A673 (cell line): ENCODE measurements at places on chromosomes 1 and 21.

DNA sequence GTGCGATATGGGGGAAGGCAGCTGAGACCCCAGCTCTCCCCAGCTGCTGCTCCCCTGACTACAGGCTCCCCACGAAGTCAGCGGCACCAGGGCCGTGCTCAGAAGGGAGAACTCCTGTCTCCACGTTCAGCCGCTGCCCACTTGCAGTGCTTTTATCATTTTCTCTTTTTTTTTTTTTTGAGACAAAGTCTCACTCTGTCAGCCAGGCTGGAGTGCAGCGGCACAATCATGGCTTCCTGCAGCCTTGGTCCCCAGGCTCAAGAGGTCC, 933 bp upstream of the FTCD start:
- no peak for DNase-seq

GRCh38 chr1:212979340-212980122, 29.2 kb downstream of the VASH2 start:
- no peak for DNase-seq

GRCh38 chr1:15236746-15237145, 10.3 kb upstream of the FHAD1 start:
- no peak for DNase-seq

DNA sequence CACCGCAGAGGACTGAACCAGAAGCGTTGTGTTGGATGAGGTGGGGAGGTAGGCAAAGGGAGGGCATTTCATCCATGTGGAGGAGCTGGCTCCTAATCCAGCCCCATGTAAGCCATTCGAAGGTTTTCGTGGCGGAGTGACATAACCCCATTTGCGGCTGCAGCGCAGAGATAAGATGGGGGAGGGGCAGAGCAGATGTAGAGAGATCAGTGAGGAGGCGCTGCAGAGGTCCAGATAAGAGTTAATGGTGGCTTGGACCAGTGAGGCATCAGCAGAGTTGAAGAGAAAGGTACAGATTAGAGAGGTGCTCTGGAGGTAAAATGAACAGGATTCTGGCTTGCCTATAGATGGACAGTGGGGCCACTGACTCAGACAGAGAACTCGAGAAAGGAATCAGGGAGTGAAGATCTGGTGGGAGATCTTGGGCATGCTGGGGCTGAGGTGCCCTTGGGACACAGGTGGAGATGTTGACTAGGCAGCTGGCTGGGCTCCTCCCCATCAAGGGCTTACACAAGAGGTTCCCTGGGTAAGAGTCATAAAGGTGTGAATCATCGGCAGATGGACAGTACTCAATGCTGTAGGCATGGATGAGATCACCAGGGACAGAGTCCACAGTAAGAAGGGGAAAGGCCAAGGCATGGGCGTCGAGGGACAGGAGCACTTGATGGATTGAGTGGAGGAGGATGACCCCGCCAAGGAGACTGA, 7.8 kb upstream of the PTPRF start:
- DNase-seq = no peak

DNA sequence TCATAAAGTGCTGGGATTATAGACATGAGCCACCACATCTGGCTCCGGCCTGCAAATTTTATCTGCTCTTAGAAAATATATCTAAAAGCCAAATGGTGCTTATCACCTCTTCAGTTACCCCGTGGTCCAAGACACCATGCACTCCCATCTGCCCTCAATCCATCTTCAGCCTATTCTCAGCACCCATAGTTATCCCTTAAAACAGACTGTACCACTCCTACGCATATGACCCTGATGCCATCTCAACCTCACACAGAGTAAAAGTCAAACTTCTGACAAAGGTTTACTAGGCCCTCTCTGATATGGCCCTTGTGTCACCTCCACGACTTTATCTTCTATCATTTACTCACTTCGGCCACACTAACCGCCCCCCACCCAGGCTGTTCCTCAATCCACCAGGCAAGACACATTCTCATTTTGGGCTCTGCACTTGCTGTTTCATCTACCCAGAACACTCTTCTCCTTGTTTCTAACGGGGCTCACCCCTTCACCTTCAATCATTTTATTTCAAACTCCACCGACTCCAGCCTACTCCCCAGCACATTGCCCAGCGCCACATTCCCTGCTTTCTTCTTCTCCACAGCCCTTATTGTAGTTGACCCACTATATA, 33.0 kb downstream of the USP48 start:
- DNase-seq = no peak

DNA sequence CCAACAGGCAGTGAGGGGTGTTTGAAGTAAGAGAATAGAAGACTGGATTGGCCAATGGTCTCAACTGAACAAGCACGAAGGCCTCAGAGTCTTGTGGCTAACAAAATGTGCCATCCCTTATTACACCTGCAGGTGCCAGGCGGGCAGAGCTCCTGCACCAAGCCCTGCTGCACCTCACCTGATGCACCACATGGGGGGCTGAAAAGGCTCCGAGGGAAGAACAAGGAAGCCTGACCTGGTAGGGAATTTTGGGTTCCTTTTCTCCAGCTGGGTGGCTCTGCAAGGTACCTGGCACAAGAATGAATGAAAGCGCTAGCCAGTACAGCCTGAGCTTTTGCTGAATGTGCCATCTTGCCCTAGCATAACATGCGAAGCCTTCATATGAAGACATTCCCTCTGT, 9.7 kb downstream of the HSD3B1 start:
- no peak for DNase-seq
